ENCODE measurements at places on chromosomes 3 and 15.

- no peak for DNase-seq
Measured at GRCh38 chr3:130971208-130971607, 55.4 kb downstream of the ASTE1 start.

GRCh38 chr3:136390574-136390973 is 140.4 kb downstream of the PCCB start:
- DNase-seq: no peak

- DNase-seq: peak; percentile 69
Measured at GRCh38 chr3:111668888-111669488, 73.8 kb upstream of the ZBED2 start.

DNA sequence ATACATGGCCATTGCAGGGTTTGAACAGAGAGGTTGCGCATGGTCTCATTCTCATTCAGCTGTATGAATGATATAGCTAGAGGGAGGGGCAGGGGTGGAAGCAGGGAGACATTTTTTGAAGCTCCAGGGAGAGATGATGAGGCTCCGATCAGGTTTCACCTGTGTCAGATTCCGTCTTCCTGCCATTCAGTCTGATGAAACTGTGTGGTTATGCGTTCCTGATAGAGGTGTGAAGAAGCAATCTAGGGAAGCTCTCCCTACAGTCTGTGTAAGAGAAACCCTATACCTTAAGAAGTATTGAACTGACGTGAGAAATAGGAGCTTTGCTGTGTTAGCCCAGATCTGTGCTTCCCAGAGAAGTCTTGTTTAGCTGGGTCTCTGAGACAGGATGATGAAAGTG is 171.9 kb upstream of the NDN start:
- DNase-seq: no peak

DNA sequence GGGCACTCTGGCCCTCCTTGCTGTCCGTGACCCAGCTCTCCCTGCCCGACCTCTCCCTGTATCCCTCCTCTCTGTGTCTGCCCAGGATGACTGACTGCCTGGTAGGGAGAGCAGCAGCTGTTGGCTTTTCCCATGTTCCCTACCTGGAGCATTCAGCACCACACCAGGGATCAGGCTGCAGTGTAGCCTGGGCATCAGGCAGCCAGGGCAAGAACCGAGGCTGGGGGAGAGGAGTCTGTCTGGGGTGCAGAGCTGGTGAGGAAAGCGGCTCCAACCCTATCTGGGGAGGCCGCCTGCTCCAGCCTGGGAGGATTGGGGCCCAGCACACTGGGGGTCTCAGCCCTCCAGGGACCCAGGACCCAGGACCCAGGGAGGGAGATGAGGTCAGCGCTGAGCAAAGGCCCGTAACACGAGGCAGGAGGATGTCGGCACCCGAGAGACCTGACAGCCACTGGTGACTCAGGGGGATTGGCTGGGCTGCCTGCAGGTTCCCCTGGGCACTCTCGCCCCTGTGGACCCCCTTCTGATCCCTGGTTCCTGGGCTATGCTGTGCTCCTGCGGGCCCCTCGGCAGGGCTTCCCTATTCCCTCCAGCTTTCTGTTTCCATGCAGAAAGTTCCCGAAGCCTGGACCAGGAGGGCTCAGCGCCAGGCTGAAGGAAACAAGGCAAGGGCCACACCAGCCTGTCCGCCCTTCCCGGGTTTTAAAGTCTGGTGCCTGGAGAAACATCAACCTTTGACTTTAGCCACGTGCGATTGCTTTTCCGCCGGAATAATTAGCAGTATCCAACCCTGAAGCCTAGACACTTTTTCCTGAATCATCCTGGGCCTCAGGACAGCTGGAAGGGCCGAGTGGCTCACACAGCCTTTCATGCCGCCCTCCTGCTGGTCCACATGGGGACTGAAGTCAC is 128.2 kb upstream of the MEF2A start:
- DNase-seq: no peak

GRCh38 chr3:115239717-115240116 is 92.6 kb upstream of the ZBTB20 start:
- DNase-seq: peak; percentile 98

DNA sequence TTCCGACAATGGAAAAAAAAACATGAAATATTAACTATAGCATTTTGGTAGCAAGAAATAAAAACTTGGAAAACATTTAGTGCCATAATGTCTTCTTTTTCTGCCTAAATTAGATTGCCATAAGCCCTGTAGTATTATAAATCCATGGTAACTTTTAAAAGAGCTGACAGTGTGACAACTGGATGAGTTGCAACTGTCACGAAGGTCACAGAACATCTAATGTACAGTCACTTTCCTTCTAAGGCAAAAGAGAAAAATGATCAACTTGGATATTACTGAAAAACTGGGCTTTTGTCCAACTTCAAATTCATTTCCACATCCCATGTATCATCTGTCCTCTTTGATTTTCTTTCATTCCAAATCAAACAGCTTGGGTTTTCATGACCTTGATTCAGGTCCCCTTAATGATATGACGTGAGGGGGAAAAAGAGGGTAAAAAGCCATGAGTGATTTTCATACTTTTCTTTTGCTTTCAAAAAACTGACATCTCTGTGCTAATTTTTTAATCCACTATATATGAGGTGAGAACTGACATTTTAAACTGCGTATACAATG is 602 bp downstream of the CPB1 start:
- DNase-seq: no peak

DNA sequence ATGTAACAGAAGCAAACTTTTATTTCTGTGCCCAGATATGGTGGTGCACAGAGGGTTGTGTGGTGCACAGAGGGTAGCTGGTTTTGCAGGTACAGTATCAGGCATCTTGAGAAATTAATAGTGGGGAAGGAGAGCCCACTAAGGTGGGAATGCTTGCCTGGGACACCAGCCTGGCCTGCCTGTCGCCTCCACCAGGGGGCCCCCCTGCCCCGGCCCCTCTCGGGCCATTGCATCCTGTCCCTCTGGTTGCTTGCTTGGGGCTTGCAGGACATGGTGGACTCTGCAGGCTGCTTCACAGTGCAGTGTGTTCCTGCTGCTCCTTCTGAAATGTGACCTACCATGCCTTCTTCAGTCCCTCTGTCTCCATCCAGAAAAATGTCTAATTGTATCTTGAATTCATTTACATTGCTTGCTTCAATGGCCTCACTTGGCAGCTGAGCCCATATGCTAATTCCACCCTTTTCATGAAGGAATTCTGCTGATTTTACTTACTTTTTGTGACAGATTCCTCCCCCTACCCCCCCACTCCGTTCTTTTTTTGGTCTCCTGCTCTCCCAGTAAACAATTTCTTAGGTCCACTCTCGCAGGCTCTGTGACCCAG is 73.6 kb downstream of the EEFSEC start:
- no peak for DNase-seq

- no peak for DNase-seq
Measured at GRCh38 chr3:13708871-13709595, 160.1 kb downstream of the FBLN2 start.

DNA sequence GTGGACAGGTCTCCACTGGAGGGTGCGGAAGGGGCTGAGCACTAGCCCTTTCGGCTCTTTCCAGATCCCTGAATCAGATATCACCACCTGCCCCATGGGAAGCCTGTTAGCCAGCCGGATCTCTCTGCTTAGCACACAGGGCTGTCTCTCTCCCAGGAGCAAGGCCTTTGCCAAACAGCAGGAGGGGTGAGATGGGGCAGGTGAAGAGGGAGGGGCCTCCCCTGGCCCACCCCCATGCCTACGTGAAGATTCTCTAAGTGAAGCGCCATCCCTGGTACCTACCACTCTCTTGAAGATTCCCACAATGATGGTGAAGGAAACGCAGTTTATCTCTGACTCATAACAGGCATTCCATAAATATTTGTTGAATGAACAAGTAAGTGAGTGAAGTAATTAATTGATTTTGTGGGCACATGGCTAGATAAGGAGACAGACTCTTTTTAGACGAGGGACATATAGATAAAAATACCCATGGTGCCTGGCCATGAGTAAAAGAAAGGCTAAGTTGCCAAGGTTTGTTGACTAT is 19.6 kb upstream of the HCN4 start:
- DNase-seq: peak; percentile 69

DNA sequence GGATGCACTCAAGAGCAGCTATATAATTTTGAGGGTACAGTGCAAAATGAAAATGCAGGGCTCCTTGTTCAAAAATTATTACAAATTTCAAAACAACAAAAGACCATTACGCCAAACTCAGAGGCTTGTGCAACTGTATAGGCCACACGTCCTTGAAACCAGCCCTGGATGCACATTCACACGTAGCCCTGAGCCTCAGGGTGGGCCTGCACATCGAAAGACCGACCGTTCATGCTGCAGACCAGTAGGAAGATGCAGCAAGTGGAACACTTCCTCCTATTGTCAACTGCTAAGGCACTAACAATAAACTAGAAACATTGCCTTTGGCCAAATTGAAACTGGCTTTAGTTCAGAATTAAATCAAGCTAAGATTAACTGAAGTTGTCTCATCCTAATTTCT is 174.7 kb downstream of the SHOX2 start:
- no peak for DNase-seq

- no peak for DNase-seq
Measured at GRCh38 chr15:65355173-65355987, 22.4 kb downstream of the IGDCC3 start.

- peak; percentile 39 for DNase-seq
Measured at GRCh38 chr3:120506076-120506827, 55.5 kb upstream of the FSTL1 start.

- no peak for DNase-seq
Measured at GRCh38 chr3:163261056-163261455, 1764.4 kb downstream of the OTOL1 start.

GRCh38 chr3:106331636-106332035 is 462.8 kb upstream of the CBLB start:
- DNase-seq: no peak

- DNase-seq: peak; percentile 23
Measured at GRCh38 chr3:156433910-156434309, 121.0 kb downstream of the SSR3 start.

DNA sequence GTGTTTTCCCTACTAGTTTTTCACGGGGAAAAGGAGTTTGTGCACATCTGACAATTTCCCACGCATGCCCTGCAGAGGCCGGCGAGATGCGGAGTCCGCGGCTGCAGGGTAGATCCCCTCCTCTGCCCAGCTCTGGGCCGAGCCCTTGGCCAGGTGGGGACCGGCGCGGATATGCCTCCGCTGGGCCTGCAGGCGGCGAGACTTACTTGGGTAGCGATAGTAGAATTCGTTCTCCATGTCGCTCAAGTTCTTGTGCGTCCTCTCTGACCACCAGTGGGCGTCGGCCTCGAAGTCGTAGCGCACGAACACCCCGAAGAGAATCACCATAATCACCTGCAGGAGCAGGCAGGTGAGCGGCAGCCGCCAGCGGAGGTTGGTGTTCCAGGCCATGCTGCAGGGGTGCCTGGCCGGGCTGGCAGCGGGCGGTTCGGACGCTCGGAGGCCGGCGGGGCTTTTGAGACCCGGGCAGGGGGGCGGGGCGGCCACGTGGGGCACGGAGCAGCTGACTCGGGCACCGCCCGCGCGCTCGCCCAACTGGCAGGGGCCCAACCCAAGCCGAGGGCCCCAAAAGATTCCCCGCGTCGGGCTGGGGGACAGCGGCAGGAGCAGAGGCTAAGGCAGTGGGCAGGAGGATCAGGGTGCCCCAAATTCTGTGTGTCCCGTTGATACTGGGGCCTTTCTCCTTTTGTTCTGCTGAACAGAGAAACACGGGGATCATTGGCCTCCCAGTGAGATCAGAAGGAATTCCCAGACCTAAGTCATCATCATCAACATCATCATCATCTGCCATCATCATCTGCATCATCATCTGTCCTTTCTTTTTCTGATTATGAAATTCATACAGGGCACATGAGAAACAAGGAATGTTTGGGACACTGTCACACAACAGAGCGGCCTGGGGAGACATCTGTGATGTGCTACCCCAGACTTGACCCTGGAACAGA is at the start of gene RHCG:
TSS of gene RHCG (minus strand) at position 429 of the 944 bp plus-strand sequence. CDS start at position 390, 39 bp downstream.
- DNase-seq: peak; percentile 6

- no peak for DNase-seq
Measured at GRCh38 chr3:169228522-169228921, 435.0 kb downstream of the MECOM start.

DNA sequence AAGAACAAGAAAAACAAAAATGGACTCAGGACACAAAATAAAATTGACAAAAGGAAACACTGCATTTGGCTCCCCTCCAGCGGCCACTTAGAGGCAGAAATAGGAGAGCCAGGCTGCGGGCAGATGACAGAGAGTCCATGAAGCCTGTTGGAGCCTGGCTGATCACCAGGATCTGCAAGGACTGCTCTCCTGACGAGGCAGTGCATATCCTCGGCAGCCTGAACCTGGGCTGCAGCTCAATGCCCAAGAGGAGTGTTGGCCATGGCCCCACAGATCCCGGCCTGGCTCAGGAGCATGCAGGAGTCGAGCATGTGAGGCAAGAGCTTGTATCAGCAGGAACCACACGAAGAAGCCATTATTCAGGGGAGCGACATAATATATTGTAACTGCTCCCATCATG is 199.8 kb downstream of the STT3B start:
- DNase-seq: no peak
